ENCODE measurements at places on chromosomes 13 and 19.

GRCh38 chr13:31092646-31093045 is 69.1 kb downstream of the HSPH1 start:
- no peak for DNase-seq

DNA sequence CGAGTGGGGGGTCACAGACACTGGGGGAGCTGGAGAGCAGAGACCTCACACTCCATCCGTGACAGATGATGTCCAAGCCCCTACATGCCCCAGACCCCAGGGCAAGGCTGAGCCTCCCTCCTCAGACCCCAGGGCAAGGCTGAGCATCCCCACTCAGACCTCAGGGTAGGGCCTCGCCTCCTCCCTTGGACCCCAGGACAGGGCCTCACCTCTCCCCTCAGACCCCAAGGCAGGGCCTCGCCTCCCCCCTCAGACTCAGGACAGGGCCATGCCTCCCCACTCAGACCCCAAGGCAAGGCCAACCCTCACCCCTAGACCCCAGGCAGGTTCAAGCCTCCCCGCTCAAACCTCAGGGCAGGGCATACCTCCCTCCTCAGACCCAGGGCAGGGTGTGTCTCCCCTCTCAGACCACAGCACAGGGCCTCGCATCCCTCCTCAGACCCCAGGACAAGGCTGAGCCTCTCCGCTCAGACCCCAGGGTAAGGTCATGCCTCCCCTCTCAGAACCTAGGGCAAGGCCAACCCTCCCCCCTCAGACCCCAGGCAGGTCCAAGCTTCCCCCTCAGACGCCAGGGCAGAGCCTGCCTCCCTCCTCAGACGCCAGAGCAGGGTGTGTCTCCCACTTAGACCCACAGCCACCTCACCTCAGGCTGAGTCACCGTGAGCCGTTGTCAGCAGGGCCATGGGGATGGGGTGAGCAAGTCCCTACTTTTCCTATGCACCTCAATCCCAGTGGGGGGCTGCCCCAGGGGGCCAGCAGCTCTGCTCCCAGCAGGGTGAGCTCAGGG is 1.7 kb upstream of the S1PR4 start:
- DNase-seq: no peak

- DNase-seq: no peak
Observed at GRCh38 chr19:15241259-15241910, 9.1 kb upstream of the EPHX3 start.

GRCh38 chr19:58543826-58544590 is at the start of gene TRIM28:
Gene TRIM28 (plus strand): TSS chr19:58544064. CDS start chr19:58544758, 694 bp downstream.
- DNase-seq: peak; percentile 100

GRCh38 chr13:44842158-44842557 is 147.1 kb downstream of the NUFIP1 start:
- no peak for DNase-seq

GRCh38 chr13:64305246-64305645 is 2889.6 kb upstream of the PCDH20 start:
- DNase-seq: no peak

DNA sequence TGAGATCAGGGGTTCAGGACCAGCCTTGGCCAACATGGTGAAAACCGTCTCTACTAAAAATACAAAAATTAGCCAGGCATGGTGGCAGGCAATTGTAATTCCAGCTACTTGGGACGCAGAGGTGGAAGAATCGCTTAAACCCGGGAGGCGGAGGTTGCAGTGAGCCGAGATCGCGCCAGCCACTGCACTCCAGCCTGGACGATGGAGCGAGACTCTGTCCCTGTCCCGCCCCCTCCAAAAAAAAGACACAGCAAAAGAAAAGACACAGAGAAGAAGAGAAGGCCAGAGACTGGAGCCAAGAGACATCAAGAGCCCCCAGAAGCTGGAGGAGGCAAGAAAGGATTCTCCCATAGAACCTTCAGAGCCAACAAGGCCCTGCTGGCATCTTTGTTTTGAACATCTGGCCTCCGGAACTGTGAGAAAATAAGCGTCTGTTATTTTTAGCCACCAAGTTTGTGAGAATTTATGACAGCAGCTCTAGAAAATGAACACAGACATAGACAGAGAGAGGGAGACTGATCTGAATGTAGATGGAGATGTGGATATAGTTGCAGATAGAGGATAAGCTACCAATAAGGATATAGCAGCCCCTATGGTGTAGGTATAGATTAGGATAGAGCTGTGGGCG is 25.7 kb upstream of the PNMA8B start:
- DNase-seq: no peak

- no peak for DNase-seq
Observed at GRCh38 chr13:86324191-86324590, 525.0 kb upstream of the SLITRK6 start.

DNA sequence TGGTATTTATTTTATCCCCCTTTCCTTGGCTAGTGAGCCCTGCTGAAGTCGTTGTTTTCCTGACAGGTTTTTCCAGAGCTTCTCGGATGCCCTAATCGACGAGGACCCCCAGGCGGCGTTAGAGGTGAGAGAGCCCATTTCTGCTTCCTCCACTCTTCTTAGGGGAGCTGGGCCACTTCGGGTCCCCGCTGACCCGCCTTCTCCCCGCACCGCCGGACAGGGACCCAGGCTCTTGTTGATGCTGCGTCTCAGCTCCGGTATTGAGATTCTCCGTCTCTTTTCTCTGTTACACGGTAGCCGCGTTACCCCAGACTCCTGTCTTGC is 306 bp downstream of the SUGT1 start:
- no peak for DNase-seq

- peak; percentile 74 for DNase-seq
Observed at GRCh38 chr19:40305403-40305802, 20.3 kb upstream of the AKT2 start.
